Nucleus accumbens (tissue), 56 donors: ENCODE measurements at places on chromosomes 12 and 14.

DNA sequence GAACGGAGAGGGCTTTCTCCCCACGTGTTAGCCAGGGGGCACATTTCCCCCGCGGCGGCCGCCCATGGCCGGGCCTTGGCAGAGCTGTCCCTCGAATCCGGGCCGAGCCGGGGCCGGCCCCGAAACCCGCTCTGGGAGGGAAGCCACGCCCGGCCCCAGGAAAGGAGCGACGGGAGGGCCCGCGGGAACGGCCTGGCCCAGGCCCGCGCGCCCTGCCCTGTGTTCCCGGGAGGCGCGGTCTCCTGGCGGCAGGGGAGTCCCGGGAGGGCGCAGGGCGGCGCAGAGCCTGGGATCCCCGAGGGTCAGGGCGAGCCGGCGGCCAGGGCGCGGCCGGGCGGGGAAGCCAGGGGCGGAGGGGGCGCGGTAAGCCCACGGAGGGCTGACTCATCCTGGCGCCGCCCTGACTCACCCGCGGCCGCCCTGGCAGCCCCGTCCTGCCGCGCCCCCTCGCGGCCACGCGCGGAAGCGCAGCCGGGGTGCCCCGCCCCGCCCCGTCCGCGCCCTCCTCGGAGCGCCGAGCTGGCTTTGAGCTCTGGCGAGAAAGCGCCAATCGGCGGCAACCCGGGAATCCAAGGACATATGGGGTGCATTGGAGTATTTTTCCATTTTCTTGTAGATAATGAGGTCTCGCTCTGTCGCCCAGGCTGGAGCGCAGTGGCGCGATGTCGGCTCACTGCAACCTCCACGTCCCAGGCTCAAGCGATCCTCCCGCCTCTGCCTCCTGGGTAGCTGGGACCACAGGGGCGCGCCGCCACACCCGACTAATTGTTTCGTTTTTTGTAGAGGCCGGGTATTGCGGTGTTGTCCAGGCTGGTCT, 31.8 kb upstream of the PLEKHG6 start:
- peak; percentile 78 for DNase-seq

GRCh38 chr14:94406910-94407309, 18.5 kb upstream of the SERPINA1 start:
- DNase-seq: no peak

GRCh38 chr12:7107636-7108002, 1.4 kb downstream of the C1RL start:
- no peak for DNase-seq

- DNase-seq: no peak
Observed at GRCh38 chr12:71782017-71782416, 27.4 kb downstream of the RAB21 start.
